ENCODE measurements at places on chromosomes 3 and 15.

DNA sequence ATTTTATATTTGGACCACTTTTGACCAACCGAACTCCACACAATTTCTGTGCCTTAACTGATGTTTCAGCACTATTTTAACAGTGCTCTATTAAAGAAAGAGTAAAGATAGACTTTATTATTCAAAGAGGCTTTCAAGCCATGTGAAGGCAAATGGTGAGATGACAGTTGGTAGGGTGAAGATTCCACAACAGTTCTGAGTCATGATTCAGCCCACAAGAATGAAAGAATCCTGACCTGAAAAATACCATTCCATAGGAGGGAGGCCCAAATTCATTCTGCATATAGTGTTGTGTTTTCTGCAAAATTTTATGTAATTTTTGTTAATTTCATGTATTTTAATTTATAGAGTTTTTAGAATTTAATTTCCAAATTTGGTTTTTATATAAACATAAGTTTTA is 135.6 kb upstream of the STAC start:
- no peak for DNase-seq

DNA sequence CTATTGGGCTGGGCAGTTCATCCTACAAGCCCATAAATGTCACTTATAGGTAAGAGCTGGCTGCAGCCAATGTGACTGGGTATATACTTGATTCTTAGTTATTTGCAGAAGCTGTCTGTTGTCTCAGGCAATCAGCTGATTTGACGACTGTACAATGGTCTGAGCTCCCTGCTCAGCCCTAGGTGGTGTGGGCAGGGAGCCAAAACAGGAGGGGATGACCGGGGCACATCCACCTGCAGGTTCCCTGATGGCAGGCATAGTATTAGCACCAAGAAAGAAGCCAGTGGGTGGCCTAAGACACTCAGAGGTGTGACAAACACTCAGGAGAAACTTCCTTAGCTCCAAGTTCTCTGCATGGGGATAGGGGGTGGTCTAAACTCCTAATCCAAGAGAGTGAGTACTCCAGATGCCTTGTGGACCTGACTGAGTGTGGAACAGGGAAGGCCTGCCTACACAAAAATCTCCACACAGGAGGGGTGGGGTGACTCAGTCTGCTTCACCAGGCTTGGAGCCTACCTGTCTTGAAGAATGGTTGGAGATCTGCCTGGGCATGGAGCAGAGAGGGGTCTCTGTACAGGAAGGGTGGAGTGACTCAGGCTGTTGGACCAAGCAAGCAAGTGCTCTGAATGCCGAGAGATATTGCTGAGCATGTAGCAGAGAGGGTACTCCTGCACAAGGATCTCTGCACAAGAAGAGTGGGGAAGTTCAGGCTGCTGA is 690.4 kb upstream of the NAALADL2 start:
- no peak for DNase-seq

DNA sequence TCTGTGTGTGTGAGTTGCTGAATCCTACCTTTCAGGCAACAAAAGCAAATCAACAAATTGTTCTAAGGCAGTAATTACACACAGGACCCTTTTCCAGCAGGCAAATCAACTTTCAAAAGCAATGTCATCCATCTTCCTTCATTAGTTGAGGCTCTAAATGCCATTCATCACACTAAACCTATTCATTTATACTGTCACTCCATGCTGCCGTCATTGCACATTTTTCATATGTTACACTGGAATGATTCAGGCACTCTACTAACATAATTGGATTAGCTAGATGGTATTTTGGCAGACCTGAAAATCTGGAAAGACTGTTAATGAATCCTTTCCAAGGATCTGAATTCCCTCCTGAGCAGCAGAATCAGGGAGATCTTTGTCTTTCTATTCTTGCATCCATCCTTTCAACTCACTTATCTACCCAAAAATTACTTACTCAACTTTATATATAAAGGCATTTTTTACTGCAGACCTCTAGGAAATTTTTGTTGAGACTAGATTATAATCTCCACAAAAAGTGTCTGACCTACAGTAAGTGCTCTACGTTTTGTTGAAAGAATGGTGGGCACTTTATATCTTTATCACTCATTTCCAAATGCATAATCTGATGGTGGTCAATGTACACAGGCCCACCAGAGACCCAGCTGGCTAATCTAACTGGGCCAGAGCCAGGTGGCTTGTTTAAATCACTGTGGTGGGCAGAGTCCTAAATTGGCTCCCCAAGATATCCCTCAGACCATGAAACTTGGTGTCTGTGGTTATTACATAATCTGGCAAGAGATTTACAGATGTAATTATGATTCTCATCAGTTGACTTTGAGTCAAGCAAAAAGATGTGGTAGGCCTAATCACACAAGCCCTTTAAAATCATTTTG is 25.0 kb downstream of the MIX23 start:
- no peak for DNase-seq

DNA sequence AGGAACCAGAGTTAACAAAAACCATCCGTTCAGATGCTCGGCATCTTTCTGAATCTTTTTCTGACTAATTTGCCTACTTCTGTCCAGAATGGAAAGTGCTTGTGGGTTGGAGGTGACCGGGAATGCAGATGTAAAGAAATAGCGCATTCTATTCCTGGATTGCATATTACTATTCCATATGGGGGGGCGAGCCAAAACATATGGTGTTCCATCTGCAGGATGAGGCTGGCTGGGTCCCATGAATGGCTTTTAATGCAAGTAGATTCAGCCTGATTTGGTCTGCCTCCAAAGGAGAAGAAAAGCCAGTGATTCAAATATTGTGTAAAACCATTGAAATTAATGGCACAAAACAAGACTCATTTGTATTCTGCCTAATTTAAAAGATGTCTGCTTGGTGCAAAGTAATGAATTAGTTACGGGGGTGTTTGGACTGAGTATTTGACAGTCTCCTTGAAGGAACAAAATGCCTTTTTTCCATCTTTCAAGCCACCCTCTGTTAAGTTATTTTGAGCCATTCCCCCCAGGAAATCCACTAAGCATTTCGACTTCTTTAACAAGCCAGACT is 99.0 kb downstream of the ST8SIA2 start:
- DNase-seq = no peak

GRCh38 chr3:10423171-10423882 is 82.1 kb downstream of the ATP2B2 start:
- DNase-seq = no peak

GRCh38 chr3:18334837-18335601 is 90.1 kb downstream of the SATB1 start:
- no peak for DNase-seq

- no peak for DNase-seq
Measured at GRCh38 chr15:101724675-101725005, 367 bp upstream of the TARS3 start.

DNA sequence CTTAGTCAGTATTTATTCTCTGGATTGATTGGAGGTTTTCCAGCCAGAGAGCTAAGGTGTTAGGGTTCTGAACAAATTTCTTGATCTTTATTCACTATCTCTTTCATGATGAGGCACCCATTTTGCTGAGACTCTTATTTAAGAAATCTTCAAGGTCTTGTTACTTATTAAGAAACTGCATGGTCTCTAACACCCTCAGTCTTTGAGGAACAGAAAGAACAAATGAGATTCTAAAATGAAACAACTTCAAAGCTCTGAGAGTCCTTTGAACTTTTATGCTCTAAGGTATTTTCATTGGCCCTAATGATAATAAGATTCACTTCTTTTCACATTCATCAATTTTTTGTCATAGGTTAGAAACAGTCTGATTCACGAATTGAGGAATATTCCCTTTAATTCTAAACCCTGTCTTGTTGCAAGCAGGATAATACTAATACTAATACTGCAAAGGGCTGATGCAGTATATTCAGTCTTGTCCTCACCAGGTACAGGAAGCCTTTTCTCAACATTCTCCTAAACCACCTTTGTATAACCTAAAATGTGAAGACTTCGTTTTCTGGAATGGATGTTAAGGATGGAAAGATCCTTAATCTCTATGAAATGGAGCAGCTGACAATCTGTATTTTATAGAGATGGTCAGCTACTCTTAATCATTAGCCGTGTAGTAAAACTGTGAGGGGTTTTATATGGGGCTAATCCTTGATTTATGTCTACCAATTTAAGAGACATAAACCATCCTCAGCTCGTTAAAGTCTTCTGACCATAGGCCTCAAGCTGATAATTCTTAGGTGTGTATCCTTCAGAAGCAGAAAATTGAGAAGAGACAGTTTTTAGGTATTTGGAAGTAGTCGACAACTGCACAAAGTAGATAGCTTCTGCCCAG is 198.3 kb downstream of the OTOL1 start:
- DNase-seq = no peak

DNA sequence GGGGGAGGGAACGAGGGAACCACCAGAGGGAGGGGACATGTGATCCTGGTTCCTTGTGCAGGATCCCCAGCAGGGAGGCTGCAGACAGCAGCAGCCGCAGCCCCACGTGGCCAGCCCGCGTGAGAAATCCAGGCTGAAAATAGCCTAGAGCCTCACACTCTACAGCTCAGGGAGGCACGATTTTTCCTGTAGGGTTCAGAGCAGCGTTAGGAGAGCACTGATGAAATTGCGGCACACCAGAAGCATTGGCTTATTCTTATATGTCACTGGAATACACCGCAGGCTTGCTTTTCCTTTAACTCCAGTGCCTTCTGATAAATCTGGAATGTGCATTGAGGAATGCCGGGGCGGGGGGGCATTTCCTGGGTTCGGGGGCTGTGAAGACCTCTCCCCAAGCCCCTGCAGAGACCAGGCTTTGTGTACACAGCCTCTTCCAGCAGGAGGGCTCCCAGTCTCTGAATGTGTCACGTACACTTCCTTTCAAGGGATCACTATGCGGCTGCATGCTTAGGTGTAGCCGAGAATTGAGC is 193.0 kb downstream of the ATP10A start:
- no peak for DNase-seq

DNA sequence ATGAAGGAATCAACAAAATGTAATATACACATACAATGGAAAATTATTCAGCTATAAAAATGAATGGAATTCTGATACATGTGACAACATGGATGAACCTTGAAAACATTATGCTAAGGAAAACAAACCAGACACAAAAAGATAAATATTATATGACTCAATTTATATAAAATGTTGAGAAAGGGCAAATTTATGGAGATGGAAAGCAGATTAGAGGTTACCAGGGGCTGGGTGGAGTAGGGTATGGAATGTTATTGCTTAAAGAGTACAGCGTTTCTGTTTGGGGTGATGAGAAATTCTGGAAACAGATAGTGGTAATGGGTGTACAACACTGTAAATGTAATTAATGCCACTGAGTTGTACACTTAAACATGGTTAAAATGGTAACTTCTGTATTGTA is 50.9 kb downstream of the EMC4 start:
- DNase-seq = no peak

DNA sequence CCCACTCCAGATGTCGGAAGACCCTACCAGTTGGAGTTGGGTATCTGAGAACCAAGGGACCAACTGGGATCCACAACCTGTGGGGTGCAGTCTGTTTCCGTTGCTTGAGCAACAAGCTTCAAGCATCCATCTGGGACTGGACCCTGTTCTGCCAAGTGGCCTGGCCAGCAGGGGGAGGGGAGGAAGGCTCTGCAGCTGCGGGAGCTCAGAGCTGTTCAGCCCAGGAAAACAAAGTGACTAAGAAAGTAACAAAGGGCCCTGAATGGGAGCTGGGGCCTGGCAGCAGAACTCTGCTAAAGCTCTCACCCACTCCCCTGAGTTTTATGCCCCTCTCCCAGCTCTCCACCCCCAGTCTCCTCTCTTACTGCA is 2.7 kb downstream of the TYRO3 start:
- DNase-seq = no peak

DNA sequence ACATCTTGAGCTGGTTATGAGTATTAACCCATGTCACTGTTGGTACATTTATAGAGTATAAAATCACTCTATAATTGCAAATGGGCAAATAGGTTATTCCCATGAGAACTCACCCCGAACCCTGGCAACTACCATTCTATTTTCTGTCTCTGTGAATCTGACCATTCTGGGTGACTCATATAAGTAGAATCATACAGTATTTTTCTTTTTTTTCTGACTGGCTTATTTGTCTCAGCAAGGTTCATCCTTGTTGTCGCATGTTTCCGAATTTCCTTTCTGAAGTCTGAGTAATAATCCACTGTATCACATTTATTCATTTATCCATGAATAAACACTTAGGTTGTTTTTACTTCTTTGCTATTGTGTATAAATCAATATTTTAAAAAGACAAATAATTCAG is 59.9 kb upstream of the CHRM5 start:
- DNase-seq = no peak

GRCh38 chr3:55376753-55377347 is 110.3 kb downstream of the WNT5A start:
- DNase-seq = no peak

DNA sequence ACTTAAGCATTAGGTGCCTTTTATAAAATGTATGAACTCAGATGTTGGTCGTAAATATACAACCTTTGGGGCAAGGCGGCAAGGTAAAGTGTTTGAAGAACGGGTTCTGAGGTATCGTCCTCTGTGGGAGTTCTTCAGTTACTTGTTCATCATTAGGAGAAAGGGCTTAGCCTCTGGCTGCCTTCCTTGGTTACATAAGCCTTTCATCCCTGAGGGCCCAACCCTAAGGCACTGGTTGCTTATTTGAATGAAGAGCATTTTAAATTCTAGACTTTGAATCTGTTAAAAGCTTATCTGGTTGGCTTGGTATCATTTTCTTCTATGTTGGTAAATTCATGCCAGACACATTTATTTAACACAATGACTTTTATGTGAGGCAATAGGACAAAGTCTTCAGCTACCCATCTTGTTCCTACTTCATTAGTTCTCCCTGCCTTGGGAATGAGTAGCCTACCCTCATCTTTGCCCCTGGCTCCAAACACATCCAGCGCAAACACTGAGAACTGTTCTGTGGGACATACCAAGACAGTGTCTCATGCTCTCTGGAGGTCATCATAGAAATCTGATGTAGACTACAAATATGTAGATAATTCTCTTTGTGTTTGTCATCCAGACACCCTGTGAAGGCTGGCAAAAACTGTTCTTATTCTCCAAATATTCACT is 12.4 kb upstream of the CCDC80 start:
- no peak for DNase-seq

DNA sequence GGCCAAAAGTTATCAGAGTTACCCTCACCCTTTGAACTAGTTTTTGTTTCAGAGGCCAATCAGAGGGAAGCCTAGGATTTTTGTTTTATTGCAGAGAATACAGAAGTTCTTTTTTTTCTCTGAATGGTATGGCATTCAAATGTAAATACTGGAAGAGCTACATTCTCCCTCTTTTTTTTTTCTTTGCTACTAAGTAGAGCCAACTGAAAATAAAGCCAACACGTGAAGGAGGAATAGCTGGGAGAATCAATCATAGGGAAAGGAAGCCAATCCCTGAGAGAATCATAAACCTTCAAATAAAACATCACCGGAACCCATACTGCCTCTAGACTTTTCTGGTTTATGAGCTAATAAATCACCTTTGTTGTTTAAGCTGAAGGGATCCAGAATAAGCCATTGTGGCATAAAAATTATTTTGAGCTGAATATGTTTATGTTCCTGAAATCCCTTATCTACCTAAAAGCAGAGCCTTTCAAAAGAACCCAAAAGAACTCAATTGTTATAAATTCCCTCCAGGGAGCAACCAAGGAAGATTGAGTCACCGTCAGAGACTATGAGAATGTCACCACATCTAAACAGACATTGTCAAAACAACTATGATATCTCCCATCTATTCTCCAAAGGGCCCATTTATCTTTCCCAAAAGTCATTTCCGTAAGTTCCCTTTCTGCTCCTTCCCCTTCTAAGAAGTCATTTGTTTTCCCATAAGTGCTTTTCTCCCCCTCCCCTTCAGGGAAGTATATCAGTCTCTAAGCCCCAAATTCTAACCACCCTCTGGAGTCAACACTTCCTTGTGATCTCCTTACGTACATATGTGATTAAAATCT is 3.8 kb upstream of the ZNF280D start:
- DNase-seq = no peak

Measured in natural killer cell (primary cell).